Activated CD4-positive, alpha-beta T cell treated with anti-CD3 and anti-CD28 coated beads, Interleukin-2, amount 50 U/mL, for 48 hours (primary cell): ENCODE measurements at places on chromosomes 5 and 9.

GRCh38 chr9:20220286-20220685 lies 402.0 kb downstream of the MLLT3 start:
- DNase-seq, result no peak

- no peak for DNase-seq
Observed at GRCh38 chr5:125002727-125003598, 256.5 kb upstream of the ZNF608 start.

GRCh38 chr9:123642291-123643278 lies 286.6 kb downstream of the CRB2 start:
- no peak for DNase-seq

DNA sequence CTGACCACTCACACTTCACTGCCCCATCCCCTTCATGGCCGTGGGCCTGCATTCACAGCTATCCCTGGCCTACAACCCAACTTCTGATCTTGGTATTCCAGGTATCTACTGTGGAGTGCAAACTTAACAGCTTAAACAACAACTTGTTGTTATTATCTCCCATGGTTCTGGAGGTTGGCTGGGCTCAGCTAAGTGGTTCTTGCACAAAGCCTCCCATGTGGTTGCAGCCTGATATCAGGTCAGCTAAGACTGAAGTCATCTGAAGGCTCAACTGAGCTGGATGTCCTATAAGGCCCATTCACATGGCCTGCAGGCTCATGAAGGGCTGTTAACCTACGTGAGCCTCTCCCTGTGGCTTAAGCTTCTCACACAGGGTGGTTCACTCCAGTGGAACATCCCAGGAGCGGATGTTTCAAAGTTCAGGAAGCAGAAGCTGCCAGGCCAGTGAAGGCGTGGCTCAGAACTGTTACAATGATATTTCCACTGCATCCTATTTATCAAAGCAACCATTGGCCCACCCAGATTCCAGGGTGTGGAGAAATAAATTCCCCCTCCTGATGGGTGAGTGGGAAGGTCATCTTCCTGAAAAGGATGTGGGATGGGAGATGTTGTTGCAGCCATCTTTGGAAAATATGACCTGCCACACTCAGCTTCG lies 30.0 kb upstream of the TRIO start:
- DNase-seq, result no peak

DNA sequence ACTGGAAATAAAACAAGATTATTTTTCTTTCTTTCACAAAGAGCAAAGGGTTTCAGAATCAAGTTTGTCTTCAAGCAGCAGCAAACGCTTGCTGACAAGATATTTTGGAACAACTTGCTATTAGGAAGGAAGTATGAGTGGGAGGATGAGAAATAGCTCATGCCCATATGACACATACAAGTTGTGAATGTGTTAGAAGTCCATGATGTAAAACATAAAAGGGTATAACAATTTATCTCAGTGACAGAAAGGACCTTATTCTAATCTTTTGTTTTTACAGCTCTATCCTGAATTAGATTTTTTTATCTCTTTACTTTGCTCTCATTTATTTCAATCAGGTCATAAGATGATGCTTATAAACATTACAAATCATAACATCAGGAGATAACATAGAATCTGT lies 516.6 kb upstream of the MEF2C start:
- DNase-seq, result no peak

DNA sequence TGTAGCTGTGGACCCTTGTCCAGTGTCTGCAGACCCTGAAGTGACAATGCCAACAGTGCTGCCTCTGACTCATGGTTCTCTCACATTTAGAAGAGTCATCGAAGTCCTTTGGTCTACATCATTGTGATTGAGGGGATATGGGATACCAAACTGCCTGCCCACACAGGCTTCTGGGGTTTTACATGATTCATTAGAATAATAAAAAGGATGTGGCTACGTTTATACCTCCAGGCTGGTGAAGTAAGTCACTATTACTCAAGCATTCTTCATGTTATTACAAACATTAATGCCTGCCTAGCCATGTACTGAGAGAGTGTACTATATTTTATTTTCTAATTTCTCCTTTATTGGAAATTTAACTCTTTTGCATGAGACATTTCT lies 365.7 kb downstream of the SPATA31D1 start:
- DNase-seq, result no peak

- DNase-seq, result peak; percentile 69
Observed at GRCh38 chr5:154197801-154198491, 7.4 kb downstream of the GALNT10 start.

GRCh38 chr5:43530648-43531047 lies 15.7 kb upstream of the C5orf34 start:
- no peak for DNase-seq
